G401 (cell line): ENCODE measurements at places on chromosomes 13 and 19. TPM values are rescaled to one million over a fixed set of nuclear protein-coding genes. Genes with fewer than 3 reads are reported as not detected.

The ANGPTL8 gene
- not detected in 2 replicates for total RNA-seq

The KLK10 gene
- total RNA-seq, result not detected in 2 replicates

The ZNF791 gene
- total RNA-seq, result 3.8 and 9.2 TPM in 2 replicates

The SLC10A2 gene
- total RNA-seq, result not detected in 2 replicates

The IGFL1 gene
- not detected in 2 replicates for total RNA-seq

The SOX1 gene
- not detected in 2 replicates for total RNA-seq

The SPACA4 gene
- total RNA-seq, result 0.55 TPM in 1 of 2 replicates, not detected in the other

The KLF5 gene
- not detected in 2 replicates for total RNA-seq

The MEIS3 gene
- total RNA-seq, result 114 and 148 TPM in 2 replicates

The SULT2A1 gene
- total RNA-seq, result not detected in 2 replicates

The BRME1 gene
- total RNA-seq, result 2.9 and 6.6 TPM in 2 replicates

The TNFSF13B gene
- not detected in 2 replicates for total RNA-seq
